ENCODE measurements at places on chromosomes 11 and 22. TPM values are rescaled to one million over a fixed set of nuclear protein-coding genes. Genes with fewer than 3 reads are reported as not detected.
A peak's percentile ranks its signal among the peaks of the same experiment; 100 is the strongest.

DNA sequence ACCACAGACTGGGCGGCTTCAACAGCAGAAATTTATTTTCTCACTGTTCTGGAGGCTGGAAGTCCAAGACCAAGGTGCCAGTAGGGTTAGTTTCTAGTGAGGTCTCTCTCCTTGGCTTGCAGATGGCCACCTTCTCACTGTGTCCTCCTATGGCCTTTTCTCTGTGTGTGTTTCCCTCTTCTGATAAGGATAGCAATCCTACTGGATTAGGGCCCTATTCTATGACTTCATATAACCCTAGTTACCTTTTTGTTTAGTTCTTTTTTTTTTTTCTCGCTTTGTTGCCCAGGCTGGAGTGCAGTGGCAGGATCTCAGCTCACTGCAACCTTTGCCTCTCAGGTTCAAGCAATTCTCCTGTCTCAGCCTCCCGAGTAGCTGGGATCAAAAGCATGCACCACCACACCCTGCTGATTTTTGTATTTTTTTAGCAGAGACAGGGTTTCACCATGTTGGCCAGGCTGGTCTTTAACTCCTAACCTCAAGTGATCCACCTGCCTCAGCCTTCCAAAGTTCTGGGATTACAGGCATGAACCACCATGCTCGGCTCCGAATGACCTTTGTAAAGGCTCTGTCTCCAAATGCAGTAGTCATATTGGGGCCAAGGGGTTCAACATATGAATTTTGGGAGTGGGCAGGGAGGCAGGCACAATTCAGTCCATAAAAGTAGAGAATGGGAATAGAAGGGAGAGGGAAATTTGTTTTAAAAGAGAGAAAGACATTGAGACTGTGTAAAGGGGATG is 25.5 kb upstream of the NNMT start:
- no peak for DNase-seq
- no peaks in the 10 kb centered on the region for H3K36me3 ChIP-seq
- no peak overlapping the region for H3K27ac ChIP-seq
- peaks cover 42% of the 10 kb centered on the region for H3K27me3 ChIP-seq
- no peaks in the 10 kb centered on the region for H3K4me1 ChIP-seq
- H3K4me3 ChIP-seq, result no peak overlapping the region

DNA sequence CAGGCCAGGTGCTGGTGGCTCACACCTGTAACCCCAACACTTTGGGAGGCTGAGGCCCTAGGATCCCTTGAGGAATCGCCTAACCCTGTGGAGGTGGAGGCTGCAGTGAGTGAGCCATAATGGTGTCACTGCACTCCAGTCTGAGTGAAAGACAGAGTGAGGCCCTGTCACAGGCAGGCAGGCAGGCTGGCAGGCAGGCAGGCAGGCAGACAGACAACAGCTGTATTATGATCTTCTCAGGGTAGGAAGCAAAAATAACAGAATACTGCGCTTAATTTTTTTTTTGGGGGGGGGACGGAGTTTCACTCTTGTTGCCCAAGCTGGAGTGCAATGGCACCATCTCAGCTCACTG is 3901.6 kb upstream of the OR11H1 start:
- H3K36me3 ChIP-seq, result peaks cover 14% of the 10 kb centered on the region
- H3K4me3 ChIP-seq, result no peak overlapping the region
- no peaks in the 10 kb centered on the region for H3K4me1 ChIP-seq
- no peaks in the 10 kb centered on the region for H3K27me3 ChIP-seq
- DNase-seq, result no peak

- H3K4me3 ChIP-seq, result peak overlapping the region; percentile 76
- no peak for DNase-seq
- peaks cover 38% of the 10 kb centered on the region for H3K4me1 ChIP-seq
Observed at GRCh38 chr11:64771861-64772260, 6.5 kb downstream of the SF1 start.

DNA sequence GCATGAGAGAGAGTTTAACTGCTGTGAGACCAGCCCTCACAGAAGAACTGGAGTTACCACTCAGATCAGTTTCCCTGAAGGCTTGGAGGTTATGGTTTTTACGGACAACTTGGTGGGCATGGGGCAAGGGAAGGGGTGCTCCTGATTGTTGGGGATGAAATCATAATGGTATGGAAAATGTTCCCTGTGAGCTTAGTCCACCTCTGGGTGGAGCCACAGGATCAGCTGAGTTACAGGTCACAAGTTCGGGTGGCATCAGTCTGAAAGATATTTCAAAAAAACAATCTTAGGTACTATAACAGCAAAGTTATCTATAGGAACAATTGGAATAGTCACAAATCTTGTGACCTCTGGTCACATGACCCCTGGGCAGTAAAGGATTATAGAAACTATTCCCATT is 162.9 kb downstream of the DLG2 start:
- no peaks in the 10 kb centered on the region for H3K4me1 ChIP-seq
- H3K27ac ChIP-seq, result no peak overlapping the region
- DNase-seq, result no peak
- no peak overlapping the region for H3K4me3 ChIP-seq
- no peaks in the 10 kb centered on the region for H3K36me3 ChIP-seq

DNA sequence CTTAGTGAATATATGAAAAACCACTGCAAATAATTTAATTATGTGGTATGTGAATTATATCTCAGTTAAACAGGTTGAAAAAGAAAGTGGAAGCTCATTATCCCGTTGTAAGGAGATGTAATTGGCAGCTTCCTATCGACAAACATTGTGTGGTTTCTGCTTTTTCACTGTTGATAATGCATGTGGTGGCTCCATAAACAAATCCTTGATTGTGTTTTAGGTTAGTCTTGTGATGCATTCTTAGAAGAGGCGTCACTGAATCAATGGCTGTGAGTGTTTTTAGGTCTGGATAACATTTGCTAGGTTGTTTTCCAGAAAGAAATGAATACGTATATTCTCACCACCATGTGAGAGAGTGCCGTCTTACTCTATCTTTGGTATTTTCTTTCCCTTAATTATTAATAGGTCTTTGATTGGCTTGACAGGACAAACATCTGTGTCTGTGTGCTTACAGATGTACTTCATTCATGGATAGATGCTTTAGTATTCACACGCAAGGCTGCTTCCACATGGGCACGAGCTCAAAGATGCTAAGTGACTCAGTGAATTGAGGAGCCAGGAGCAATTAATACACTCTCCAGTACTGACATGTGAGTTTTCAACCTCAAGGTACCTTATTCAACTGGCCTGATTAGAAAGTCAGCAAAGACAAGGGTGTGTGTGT is 166.7 kb downstream of the TBC1D22A start:
- H3K27ac ChIP-seq, result no peak overlapping the region
- no peak for DNase-seq

DNA sequence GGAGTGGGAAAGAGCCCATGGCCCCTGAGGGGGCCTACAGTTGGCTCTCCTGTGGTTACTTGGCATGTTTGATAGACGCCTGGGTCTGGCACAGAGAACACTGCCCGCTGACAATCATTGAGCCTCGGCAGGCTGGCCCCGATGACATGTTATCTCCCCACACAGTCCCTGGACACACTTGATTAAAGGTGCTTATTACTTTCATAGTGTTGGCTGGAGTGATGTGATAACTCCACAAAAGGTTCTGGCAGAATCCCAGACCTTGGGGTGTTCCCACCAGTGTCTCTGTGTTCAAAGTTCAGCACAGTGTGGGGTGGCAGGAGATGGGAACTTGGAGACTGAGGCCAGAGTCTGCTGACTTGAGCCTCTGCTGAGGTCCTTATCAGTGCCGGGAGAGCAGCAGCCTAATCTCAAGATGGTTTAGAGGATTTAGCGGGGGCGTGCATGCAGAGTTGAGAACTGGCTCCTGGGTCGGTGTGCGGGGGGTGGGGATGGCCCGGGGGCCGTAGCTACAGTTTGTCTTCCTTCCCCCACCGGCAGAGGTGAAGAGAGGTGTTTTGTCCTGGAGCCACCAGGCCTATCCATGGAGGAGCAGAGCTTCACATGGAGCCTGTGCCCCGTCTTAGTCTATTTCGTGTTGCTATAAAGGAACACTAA is 22.5 kb downstream of the PARVB start:
- no peak overlapping the region for H3K4me3 ChIP-seq
- peaks cover 23% of the 10 kb centered on the region for H3K4me1 ChIP-seq
- peaks cover 2% of the 10 kb centered on the region for H3K27me3 ChIP-seq
- no peak for DNase-seq
- no peaks in the 10 kb centered on the region for H3K36me3 ChIP-seq

DNA sequence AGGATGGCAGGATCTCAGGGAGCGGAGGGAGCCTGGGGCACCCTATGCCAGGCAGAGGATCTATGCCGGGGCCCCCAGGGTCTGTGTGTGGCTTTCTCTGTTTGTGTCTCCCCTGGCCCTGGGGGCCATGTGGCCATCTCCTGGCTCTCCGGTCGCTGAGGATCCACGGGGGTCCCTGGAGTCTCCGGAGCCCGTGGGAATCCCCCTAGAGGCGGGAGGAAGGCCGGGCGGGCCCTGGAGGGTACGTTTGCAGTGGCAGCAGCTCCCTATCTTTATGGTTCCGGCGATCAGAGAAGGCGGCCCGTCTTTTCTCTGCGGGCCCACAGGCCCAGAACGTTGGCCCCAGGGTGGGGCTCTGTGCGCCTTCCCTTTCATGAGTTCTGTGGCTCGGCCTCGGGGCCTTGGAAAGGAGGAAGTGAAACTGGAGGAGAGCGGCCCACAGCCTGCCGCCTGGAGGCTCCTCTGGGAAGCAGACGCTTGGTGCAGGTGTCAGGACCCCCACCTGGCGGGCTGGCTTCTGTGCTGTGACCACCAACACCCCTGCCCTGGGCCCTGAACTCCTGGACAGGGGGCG is 82.1 kb downstream of the KCNQ1 start:
- H3K4me1 ChIP-seq, result peaks cover 32% of the 10 kb centered on the region
- no peaks in the 10 kb centered on the region for H3K27me3 ChIP-seq
- H3K36me3 ChIP-seq, result no peaks in the 10 kb centered on the region
- no peak overlapping the region for H3K27ac ChIP-seq

DNA sequence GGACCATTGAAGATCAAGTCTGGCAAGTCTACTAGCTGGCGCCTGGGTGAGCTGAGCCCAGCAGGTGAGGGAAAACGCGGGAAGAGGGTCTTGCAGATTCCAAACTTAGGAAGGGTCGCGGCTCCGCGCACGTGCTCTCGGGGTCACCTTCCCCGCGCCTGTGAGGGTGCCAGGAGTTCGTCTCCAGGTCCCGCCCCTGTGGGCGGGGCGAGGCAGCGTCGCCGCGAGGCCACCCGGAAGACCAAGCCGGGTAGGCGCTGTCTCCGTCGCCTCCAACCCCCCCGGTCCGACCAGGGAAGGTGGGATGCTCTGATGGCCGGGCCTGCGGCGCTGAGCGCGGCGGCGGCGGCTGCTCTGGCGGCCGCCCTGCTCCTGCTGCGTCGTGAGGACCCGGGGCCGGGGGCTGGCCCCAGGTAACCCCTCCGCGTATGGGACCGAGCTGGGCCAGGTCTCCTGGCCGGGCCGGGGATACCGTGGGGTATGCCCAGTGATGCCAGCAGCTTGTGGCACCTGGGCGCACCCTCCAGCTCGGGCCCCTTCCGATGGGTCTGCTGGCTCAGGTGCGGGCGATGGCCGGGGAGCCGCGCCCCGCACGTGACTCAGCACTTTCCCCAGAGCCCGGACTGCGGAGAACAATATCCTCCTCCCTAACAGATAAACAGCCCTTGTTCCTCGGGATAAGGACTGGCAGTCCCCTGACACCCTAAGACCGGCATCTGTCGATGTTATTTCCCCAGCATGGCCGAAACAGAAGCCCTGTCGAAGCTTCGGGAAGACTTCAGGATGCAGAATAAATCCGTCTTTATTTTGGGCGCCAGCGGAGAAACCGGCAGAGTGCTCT is at the start of gene HTATIP2:
TSS of gene HTATIP2 (plus strand) at position 215 of the 841 bp plus-strand sequence. CDS start at position 739, 524 bp downstream.
- H3K4me1 ChIP-seq, result peaks cover 63% of the 10 kb centered on the region
- H3K36me3 ChIP-seq, result peaks cover 20% of the 10 kb centered on the region
- no peaks in the 10 kb centered on the region for H3K27me3 ChIP-seq
- peak within 1 kb of the TSS; percentile 94 for H3K4me3 ChIP-seq
- peak within 1 kb of the TSS; percentile 98 for H3K27ac ChIP-seq

- H3K36me3 ChIP-seq, result no peaks in the 10 kb centered on the region
- DNase-seq, result no peak
- no peak overlapping the region for H3K27ac ChIP-seq
- peaks cover 18% of the 10 kb centered on the region for H3K27me3 ChIP-seq
- H3K4me1 ChIP-seq, result no peaks in the 10 kb centered on the region
Observed at GRCh38 chr11:16917941-16918340, 96.3 kb downstream of the PLEKHA7 start.

GRCh38 chr22:30568137-30568805 is 6.2 kb downstream of the GAL3ST1 start:
- H3K4me1 ChIP-seq, result peaks cover under 1% of the 10 kb centered on the region
- no peak for DNase-seq
- H3K4me3 ChIP-seq, result no peak overlapping the region

DNA sequence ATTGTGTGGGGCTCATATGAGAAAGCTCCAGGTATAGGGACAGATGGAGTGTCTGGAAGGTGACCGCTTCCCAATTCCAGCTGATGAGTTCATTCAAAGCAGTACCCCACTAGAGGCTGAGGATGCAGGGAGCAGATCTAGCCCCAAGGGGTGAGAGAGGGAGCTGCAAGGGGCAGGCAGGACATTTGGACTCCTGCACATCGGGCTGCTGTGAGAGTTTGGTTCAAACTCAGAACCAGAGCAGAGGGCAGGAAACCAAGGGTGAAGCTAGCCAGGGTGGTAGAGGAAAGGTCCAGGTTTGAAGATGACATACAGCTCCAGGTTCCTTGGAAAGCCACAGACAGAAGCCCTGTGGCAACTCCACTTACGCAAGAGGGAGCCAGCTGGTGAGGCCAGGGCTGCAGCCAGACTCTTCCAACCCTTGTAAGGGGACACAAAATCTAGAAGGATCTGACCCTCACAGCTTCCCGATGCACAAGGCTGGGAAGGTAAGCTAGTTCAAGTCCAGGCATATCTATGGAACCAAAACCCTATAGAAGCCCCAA is 1.9 kb downstream of the CSNK2A3 start:
- H3K27ac ChIP-seq, result no peak overlapping the region
- no peak for DNase-seq
- H3K4me1 ChIP-seq, result no peaks in the 10 kb centered on the region
- H3K4me3 ChIP-seq, result no peak overlapping the region

DNA sequence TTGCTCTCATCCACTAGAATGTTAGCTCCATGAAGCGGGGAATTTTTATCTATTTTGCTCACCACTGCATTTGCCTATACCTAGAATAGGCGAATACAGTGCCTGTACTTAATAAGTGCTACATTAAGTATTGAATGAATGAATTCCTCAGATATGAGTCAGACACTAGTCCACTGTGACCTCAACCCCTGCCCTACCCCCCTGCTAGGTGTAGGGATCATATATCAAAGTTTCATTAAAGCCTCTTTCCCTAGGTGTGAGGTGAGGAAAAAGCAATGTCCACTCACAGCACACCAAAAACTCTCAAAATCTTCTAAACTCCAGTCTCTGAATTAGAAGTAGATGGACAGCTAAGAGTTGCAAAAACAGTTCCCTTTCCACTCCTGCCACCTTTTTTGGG is 9.8 kb upstream of the PSMA1 start:
- DNase-seq, result no peak
- no peak overlapping the region for H3K27ac ChIP-seq
- H3K4me1 ChIP-seq, result peaks cover 2% of the 10 kb centered on the region

- H3K4me3 ChIP-seq, result peak overlapping the region; percentile 95
- H3K27ac ChIP-seq, result no peak overlapping the region
- peaks cover 57% of the 10 kb centered on the region for H3K4me1 ChIP-seq
- H3K27me3 ChIP-seq, result no peaks in the 10 kb centered on the region
- no peaks in the 10 kb centered on the region for H3K36me3 ChIP-seq
Observed at GRCh38 chr22:23180893-23181720, 798 bp downstream of the BCR start.

The MFRP gene
- total RNA-seq, result not detected

The RIMBP3B gene
- total RNA-seq, result 2.4 TPM

The MMP13 gene
- not detected for total RNA-seq

The MS4A6A gene
- total RNA-seq, result 2.6 TPM
